ENCODE measurements at places on chromosomes 1 and 21.

DNA sequence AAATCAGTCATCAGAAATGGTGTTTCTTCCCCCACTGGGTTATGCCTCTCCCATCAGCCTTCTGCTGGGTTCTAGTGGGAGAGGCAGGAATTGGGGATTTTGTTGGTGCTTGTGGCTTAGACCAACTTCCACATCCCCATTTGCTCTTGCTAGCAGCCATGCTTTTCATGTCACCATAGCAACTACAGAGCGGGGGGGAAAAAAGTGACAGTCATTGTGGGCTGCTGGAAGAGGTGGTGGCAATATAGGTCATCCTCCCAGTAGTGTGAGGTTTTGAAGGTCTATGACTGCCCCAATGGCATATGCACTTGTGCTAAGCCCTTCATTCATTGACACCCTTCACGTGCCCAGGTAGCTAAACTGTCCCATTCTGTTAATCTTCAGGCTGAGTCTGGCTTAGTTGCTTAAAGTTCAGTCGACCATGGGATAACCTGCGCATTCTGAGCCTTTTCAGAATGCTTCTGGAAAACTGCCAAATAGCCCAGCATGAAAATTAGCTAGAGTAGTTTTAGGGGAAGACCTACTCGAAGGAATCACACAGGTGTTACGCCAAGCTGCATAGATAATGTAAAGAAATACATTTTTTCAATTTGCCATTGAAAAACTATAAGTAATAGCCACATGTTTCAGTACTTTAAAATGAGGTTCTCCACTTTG is 53.7 kb upstream of the ZNF326 start:
- DNase-seq: no peak

GRCh38 chr1:55047611-55048010 is 8.3 kb downstream of the PCSK9 start:
- no peak for DNase-seq

DNA sequence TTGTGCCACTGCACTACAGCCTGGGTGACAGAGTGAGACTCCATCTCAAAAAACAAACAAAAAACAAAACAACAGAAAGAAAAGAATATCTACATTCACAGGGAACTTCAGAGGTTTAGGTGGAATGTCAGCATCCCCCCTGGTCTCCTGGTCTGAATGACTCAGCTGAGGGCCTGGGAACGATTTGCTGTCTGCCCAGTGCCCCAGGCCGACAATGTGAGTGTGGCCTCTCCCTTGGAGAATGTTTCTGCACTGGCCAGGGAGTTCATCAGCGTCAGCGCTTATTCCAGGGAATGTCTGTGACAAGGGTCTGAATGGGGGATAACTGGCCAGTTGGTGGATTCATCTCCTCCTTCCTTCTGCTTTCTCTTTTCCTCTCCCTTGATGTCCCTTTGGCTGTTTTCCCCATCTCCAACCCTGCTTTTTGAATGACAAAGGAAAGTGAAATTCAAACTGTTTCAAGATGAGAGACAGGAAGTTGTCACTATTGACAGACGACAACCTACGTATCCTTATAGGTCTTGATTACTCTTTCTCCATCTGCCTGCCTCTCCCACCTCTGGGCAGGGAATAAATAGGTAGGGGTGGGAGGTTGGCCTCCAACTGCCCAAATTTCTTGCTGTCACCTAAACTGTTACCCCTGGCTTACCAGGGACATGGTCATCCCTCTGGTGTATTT is 213.1 kb downstream of the HHAT start:
- no peak for DNase-seq

DNA sequence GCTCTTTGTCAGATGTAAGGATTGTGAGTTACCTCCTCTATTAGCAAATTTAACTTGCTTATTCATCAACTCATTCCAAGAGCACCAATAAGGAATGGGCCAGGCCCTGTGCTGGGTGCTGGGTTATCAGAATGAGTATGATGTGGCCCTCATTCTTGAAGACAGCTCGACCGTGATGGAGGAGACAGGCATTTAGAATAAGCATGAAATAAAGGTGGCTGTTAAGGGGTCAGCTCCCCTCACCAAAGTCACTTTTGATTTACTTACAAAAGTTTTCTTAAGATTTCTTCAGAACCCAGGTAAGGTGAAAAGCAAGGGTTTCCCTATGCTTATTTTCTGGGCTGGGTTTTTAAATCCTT is 15.3 kb upstream of the PADI1 start:
- DNase-seq: no peak

DNA sequence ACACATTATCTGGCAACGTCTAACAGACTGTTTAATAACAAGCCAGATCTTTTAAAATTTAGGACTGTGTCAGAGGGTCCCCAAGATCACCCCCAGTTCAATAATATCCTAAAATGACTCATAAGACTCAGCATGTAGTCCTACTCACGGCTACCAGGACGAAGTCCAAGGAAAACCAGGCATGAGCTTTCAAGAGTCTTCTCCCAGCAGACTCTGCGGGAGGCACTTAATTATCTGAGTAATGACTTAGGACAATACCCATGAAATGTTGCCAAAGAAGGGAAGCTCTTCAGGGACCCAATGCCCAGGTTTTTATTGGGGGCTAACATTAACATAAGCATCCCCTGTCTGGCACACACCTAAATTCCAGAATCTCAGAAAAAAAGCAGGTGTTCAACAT is 7.0 kb downstream of the HFM1 start:
- no peak for DNase-seq

GRCh38 chr1:97677702-97678101 is 243.1 kb downstream of the DPYD start:
- DNase-seq: no peak

- no peak for DNase-seq
These were observed 149.9 kb downstream of the CHRM3 start for GRCh38 chr1:239536165-239536849.

DNA sequence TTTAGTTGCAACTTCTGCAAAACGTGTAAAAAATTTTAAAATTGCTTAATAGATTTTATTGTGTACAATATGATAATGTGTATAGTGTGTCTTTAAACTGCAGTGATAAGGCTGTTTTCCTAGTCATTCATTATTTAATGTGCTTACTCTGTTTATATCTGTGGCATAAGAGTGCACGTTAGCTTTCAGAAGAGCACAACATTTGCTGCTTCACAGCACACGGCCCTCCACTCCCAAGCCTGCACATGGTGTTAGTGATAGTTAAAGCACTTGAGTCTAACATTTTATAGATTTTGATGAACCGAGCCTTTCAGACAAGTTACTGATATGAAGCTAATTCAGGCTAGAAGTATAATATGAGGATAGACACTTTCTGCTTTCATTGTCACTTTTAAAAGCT is 120.6 kb downstream of the ADGRL2 start:
- DNase-seq: no peak

DNA sequence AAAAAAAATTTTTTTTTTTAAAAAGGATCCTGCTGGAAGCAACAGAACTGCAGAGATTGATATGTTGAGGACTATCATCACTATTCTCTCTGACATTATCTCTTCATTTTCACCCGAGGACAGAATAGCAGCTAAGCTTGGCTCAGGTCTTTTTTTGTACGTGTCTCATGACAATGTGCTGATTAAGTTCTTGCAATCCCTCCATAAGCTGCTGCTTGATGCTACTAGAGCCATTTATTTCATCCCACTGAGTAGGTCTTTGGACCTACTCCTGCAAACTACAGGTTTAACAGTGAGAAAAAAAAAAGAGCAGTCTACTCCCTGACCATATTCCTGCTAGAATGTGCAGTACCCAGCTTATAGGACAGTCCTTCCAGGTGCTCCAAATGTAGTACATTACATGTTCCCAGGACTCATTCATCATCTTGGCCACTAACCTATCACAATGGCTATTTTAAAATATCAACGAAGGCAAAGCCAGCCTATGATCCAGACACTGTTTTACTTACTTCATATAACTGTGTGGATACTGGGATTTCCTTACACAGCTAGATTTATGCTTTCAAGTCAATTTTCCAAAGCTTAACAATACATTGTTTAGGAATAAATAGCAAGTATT is 54.1 kb downstream of the ARHGAP29 start:
- no peak for DNase-seq

- no peak for DNase-seq
These were observed 7.3 kb upstream of the TARS2 start for GRCh38 chr1:150479927-150480352.

- no peak for DNase-seq
These were observed 232.6 kb downstream of the COL11A1 start for GRCh38 chr1:102875756-102876155.

DNA sequence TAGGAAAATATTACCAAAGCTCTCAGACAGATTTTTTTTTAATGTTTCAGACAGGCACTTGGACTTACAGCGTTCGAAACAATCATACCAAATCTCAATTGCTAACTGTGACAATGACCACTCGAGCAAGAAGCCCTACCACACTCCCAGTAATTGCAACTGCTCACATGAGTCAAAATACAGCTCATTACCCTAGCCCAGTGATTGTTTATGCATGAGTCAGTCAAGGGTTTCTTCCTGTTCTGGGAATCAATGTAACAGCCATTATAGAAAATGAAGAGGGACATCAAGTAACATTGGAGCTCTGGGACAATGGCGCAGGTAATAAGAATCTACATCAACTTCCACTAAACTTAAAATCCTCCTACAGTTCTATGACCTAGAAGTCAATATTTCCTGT is 56.1 kb upstream of the SH3GLB1 start:
- no peak for DNase-seq

- no peak for DNase-seq
These were observed 3.6 kb upstream of the S100A10 start for GRCh38 chr1:151997284-151997570.

DNA sequence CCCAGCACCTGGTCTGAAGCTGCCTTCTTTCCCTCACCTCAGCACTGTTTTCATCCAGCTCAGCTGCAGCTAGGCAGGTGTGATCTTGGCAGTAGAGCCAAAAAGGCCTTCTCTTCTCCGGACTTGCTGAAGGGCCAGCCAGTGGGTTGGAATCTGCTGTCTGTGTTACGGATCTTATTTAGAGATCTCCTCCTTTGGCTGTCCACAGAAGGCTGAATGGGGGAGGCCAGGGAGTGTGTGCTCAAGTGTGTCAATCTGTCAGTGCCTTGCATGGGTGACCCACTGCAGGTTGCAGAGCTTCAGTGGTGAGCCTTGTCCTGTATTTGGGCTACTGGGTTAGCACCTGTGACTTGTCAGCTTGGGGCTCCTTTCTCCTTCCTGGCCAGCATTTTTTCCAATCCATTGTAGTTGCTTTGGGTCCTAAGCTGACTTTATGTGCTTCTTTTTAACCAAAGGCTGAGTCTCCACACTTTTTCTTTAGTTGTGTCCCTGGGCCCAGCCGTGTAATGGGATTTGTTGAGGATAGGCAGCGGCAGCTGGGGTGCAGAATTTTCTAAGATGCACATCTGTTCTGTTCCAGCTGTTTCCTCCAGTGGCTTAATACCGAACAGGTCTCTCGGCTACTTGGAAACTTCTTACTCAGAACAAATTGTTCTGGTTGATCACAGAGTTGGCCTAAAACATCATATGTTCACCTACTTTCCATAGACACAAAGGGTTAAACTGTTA is 126.8 kb downstream of the PEX14 start:
- no peak for DNase-seq

DNA sequence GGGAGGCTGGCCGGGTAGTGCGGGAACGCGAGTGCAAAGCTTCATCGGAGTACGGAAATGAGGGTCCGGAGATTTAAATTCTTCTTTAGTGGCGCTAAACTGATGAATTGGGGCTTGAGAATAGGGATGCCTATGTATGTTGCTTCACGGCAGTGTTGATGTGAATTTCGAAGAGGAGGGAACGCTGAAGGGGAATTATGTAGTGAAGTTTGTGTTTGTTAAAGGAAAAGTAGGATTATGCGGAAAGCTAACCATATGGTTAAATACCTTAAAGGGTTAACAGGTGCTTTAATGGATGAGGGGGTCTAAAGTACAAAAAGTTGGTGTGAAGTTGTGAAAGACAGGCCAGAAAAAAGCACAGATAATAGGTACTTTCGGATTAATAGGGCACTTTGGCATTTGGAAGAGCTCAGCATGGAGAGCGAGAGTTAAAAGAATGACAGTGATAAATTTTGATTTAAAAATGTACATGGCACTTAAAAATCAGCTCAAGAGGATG is 1.4 kb downstream of the HS2ST1 start:
- DNase-seq: no peak

GRCh38 chr1:205983925-205984725 is 19.1 kb downstream of the RAB7B start:
- peak; percentile 17 for DNase-seq

DNA sequence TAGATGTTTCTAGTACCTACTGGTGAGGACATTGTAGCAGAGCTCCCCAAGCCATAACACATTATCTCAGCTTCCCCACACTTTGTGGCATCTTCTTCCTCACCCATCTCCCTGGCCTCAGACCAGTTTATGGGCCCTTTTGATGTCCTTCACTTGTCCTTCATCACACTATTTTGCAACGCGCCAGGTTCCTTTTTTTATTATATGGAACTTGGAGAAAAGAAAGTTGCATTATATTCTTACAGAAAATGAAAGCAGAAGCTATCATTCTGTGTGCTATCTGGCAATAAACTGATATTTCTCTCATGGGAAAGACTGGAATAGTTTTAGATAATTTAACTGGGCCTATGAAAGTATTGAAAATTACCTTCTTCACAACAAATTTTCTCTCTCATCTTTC is 196.9 kb upstream of the ETV3 start:
- no peak for DNase-seq

DNA sequence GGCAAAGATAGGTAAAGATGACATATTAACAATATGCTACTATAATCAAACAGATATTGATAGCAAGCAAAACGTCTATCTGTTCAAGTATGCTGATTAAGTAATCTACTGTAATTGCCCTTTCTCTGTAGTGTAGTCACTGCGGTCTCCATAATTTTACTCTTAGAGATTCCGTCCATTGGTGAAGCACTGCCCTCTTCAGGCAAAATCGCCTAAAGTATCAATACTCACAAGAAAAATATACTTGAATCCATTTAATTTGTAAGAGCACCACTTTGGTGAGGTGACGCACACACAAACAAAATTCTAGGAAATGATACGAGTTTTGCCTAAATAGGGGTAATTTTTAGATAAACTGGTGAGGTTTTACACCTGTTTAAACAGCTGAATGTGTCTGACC is 434.6 kb upstream of the CHRM3 start:
- DNase-seq: no peak

DNA sequence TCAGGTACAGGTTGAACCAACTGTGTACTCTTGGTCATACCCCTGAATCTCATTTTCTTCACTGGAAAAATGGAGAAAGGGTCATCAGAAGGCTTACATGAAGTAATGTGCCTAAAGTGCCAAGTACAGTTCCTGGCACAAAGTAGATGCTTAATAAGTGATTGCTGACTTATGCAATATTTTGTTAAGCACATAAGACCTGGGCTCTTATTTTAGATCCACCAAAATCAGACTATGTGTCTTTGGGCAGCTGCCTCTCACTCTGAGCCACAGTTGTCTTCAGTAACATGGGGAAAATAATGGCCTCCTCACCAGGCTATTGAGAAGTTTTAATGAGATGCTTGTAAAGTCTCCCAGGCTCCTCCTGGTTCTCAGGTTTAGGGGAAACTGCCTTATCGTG is 74.3 kb upstream of the TRABD2B start:
- DNase-seq: no peak

DNA sequence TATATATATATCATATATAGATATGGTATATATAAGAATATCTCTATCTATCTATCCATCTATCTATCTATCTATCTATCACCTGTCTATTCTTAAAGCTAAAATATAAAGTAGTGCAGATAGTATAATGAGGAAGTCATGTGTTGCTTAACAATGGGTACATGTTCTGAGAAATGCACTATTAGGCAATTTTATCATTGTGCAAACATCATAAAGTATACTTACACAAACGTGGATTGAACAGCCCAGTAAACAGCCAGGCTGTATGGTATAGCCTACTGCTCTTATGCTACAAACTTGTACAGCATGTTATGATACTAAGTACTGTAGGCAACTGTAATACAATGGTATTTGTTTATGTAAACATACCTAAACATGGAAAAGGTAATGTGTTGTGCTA is 621.0 kb upstream of the NCAM2 start:
- DNase-seq: no peak

Measured in NCI-H187 (cell line).